A549 (cell line): ENCODE measurements at places on chromosomes 16 and 17.
A peak's percentile ranks its signal among the peaks of the same experiment; 100 is the strongest.

- DNase-seq, result no peak
Measured at GRCh38 chr17:66855204-66855603, 20.3 kb downstream of the CACNG5 start.

DNA sequence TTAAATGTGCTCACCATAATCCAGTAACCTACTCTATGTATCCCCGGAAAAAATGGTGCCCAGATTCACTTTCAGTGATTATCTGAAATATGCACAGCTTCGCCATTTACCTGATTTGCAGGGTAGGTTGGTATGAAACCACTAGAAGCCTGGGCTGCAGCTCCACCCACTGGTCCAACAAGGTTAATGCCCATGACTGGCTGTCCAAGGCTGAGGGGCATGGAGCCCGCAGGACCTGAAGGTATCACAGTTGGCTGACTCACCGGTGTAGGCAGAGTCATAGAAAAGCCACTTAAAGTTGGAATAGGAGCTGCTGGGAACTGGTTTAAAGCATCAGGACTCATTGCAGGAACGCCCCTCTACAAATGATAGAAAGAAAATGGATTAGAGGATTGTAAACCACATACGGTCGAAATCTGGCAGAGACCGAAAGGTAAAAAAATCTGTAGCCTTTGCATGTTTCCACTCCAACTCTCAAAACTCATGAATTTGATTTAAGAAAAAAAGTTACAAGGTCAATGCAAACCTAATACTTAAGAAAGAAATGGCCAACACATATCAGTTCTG, 38.6 kb downstream of the SYNRG start:
- peak; percentile 87 for DNase-seq

- peak; percentile 90 for DNase-seq
Measured at GRCh38 chr16:31052114-31052513, 18.8 kb downstream of the STX4 start.

- DNase-seq, result no peak
Measured at GRCh38 chr17:14058051-14058450, 11.3 kb upstream of the COX10 start.

GRCh38 chr16:2827831-2828520, 2.1 kb upstream of the ZG16B start:
- DNase-seq, result no peak

DNA sequence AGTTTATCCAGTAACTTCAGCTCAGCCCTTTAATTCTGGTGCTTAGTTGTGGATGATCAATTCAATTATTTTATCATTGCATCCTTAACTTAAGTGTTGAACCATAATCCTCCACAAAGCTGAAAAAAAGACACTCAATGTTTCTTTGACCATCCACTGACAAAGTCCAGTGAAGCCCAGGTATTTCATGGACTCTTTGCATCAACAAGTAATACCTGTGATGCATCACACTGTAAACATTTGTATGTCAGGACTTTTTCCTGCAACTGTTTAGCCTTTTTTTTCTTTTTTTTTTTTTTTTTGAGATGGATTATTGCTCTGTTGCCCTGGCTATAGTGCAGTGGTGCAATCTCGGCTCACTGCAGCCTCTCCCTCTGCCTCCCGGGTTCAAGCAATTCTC, 6.6 kb upstream of the NFAT5 start:
- DNase-seq, result no peak

GRCh38 chr16:67873435-67874370, 851 bp downstream of the EDC4 start:
- DNase-seq, result no peak

DNA sequence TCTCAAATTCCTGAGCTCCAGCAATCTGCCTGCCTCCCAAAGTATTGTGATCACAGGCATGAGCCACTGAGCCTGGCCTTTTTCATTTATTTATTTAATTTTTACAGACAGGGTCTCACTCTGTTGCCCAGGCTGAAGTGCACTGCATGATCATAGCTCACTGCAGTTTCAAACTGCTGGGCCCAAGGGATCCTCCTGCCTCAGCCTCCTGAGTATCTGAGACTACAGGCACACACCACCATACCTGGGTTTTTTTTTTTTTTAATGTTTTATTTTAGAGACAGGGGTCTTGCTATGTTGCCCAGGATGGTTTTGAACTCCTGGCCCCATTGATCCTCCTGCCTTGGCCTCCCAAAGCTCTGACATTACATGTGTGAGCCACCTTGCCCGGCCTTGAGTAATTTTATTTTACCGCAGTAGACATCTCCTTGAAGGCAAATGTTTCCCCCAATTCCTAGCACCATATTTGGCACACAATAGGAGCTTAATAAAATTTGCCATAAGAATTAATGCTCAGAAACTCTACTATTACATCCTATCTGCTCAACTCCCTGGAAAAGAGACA, 1.9 kb upstream of the EEF2K start:
- DNase-seq, result no peak
